ENCODE measurements at places on chromosomes 6 and 20.

DNA sequence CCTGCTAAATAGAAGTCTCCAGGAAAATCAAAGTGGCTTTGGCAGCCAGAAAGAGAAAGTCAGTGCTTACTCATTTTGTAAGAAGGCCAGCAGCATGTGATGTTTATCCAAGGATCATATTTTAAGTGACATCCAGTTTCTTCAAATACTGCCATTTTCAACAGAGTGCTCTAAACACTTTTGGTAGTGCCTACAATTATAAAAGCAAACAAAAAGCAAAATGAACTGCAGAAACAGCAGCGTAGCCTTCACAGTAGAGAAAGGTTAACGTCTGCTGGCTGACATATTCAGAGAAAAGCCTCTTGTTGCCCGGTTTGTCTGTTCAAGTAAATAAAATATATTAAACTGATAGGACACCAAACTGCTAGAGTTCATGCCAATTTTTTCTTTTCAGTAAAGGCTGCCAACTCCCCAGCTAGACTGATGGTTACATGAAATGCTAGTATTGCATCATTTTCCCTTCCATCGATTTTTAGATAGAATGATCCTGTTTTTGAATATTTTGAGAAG lies 705.7 kb upstream of the SLC35B3 start:
- DNase-seq: peak; percentile 19

DNA sequence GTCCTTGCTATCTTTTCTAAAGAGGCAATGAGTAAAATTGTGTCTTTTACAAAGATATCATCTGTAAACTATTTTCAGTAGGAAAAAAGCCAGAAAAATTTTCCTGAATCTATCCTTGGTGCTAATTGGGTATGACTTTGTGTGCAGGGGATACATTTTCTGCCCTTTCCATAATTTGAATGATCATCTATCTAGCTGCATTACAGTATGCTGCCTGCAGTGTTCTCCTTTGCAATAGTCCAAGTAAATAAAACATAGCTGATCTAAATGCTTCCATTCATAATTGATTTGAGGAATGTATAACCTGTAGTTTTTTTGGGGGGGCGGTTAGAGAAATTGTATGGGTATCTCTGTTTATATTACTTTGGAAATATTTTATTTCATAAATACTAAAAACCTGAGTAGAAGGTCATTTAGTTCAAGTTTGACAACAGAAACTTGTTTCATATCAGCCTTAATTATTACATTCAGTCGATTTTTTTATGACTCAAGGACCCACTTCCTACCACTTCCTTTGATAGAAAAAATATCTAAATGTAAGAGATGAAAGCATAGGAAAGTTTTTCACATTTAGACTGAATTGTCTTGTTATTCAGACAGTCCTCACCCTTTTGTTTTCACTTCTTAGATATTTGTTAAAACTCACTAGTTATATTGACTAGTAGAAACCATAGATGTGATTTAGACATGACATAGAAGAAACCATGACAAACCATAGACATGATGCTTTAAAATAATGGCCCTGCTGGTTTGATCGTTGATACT lies 75.3 kb downstream of the AIG1 start:
- no peak for DNase-seq

DNA sequence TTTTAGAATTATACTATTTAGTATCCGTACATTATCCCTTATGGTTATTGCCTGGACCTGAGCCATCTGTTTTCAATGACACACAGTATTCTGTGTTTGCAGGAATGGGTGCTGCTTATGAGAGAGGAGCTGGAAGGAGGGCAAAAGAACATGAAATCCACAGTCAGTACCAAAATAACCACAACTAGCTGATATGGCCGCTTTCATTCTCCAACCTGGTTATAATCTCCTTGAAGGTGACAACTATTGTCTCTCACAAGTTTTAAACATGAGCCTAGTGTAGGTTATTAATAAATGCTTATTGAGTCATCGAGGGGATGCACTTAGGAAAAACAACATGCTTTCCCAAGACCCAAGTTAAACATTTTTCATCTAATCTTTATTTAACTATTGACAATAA lies 356.6 kb downstream of the BMP2 start:
- DNase-seq: no peak

DNA sequence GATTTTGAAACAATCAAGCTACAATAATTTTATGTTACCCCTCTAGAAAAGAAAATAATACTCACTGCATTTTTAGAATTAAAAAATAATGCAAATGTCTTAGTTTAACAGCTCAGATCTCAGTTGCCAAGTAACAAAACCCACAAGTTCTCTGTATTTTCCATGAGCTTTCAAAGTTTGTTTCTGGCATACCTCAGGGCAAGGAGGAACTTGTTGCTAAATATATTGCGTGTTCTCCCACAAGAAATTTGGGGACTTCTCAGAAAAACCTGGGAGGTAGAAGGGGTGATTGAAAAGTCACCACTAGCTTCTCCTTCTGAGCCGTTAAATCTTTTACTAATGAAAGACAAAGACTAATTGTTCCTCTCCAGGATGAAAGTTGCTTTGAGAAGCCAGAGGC lies 236.8 kb upstream of the MARCKS start:
- no peak for DNase-seq

GRCh38 chr6:44071670-44072451 lies 55.4 kb downstream of the MRPL14 start:
- peak; percentile 89 for DNase-seq

- DNase-seq: no peak
Measured at GRCh38 chr6:164167873-164168405, 753.4 kb downstream of the QKI start.

DNA sequence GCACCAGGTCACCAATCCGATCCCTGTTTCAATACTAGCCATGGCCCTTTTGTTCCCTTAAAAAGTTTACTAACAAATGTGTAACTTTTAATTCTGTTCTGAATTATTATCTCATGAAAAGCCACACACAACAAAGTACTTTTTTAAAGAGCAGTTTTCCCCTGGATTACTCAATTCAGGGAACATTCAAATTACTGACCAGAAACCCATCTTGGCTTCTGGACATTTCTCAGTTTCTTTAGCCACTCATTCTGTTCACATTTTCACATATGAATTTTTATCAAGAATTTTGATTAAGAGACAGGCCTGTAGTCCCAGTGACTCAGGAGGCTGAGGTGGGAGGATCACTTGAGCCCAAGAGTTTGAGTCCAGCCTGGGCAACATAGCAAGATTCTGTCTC lies 47.4 kb downstream of the INSM1 start:
- DNase-seq: no peak

DNA sequence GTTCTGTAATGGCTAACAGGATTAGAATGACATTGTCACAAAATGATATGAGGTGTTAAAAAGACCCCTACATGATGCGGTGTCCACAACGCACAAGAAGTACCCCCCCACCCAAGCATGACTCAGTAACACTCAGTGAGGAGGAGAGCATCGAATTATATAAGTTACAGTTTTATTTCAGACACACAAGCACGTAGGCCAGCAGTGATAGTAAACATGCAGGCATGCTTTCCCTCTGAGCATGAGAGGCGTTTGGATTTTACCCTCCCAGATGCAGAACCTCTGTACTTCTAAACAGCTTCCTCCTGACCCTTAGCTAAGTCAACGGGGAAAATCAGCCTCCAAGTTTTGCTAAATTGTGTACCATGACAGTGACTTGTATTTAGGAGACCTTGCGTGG lies 23.9 kb downstream of the GNAS start:
- no peak for DNase-seq

GRCh38 chr6:81768150-81768942 lies 15.9 kb upstream of the TENT5A start:
- DNase-seq: no peak

DNA sequence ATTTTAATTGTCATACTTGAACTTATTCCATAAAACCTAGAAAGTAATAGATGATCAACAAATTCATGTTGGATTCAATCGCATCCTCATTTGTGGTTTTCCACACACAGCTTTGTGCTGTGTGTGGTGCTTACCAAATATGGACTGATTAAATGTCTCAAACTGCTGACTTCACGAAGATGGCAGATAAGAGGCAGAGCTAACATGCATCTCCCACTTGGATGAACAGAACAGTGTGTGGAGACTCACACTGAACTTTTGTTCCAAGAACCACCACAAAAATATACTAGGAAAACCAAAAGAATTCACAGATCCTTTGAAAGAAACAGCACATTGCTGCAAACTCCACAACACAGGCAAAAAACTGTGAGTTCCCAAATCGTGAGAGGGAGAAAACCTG lies 603.7 kb downstream of the TENT5A start:
- no peak for DNase-seq

DNA sequence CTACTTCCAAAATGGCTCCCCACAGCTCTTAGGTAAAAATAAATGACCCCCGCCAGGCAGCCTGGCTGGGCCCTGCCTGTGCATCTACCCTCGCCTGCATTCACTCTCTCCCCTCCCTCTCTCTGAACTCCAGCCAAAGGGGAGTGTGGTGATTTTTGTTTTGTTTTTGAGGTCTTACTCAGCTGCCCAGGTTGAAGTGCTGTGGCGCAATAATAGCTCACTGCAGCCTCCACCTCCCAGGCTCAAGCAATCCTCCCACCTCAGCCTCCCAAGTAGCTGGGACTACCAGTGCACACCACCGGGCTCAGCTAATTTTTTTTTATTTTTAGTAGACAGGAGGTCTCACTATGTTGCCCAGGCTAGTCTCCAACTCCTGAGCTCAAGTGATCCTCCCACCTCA lies 15.8 kb downstream of the NFATC2 start:
- DNase-seq: no peak

DNA sequence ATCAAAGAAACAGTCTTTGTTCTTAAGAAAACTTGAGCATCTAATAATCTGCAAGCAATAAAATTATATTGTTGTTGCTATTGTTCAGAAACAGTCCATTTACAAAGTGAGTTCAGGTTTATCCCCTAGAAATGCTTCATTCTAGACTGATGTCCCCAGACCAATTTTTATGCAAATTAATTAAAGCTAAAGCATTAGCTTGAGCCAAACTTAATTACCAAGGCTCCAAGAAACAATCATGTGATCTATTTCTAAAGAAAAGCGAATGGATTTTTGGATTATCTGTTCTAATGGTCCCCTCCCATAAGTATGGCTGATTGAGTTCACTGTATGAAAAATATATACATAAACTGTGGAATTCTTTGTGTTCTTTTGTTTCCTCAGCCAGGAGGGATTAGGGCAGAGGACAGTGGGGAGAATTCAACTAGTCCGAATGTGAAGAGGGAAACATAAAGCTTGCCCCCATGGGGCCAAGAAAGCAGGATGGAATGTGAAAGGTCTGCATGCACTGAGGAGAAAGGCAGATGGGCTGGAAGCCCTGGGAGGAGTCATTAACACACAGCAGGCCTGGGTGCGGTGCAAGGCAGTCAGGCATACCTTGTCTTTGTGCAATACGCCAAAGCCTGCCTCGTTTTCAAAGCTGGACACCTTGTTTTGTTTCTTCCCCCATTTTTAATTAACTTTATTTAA lies 597.1 kb downstream of the KIF16B start:
- no peak for DNase-seq

DNA sequence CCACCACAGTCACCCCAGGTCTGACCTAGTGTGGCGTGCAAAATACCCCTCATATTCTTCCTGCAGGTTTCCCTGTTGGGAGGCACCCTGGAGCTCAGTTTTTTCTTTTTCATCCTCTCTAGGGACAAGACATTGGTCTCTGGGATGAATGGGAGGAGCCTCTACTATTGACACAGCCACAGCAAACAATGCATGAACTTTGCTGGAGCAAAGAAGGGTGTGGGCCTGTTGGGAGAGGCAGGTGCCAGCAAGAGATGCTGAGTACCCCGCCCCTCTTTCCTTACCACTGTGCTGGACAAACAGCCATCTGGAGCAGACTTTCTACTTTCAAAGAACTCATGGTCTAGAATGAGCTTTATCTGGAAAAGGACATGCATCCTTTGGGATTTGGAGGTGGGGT lies 10.1 kb downstream of the TGM3 start:
- no peak for DNase-seq

DNA sequence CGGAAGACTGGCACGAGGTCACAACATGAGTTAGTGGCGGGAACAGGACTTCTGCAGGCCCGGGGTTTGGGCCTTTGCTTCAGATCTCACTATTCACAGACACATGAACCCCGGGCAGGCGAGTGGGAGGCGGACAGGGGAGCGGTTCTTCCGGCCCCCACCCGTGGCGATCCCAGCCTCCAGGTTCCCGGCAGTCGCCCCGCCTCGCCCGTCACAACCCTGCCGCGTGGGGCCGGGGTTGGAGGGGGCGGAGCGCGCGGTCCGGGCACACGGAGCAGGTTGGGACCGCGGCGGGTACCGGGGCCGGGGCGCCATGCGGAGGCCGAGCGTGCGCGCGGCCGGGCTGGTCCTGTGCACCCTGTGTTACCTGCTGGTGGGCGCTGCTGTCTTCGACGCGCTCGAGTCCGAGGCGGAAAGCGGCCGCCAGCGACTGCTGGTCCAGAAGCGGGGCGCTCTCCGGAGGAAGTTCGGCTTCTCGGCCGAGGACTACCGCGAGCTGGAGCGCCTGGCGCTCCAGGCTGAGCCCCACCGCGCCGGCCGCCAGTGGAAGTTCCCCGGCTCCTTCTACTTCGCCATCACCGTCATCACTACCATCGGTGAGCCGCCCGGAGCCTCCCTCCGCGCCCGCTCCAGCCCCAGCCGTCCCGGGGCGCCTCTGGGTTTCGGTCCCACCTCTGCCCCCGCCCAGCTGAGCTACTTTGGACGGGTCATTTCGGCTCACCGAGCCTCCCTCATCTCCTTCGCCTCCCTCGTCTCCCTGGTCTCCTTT lies at the start of gene KCNK15:
Gene KCNK15, plus strand, starts transcription at position 268 of the 769 bp plus-strand sequence. Its CDS starts 46 bp downstream, at position 314.
- DNase-seq: no peak

- no peak for DNase-seq
Measured at GRCh38 chr20:23107466-23107865, 21.3 kb upstream of the CD93 start.
